NCI-H510A (cell line): ENCODE measurements at places on chromosomes 7 and 10.

GRCh38 chr7:91912494-91912893 is 28.2 kb upstream of the AKAP9 start:
- no peak for DNase-seq

GRCh38 chr10:14123139-14123538 is 207.6 kb downstream of the FRMD4A start:
- no peak for DNase-seq

- DNase-seq = no peak
Observed at GRCh38 chr7:102814025-102814471, 65.2 kb downstream of the FAM185A start.

DNA sequence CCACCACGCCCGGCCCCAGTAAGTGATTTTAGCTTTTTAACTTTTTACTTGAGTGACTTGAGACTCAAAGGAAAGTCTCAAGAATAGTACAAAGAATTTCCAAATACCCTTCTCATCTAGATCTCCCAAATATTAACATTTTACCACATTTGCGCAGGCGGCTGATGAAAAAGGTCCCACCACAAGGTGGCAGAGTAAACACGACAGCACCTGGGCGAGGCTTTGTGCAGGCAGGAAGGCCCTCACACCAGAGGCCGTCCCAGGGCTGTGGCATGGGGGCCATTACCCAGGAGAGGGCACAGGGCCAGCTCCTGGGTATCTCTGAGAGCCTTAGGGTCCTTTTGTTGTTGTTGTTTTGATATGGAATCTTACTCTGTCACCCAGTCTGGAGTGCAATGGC is 50.0 kb upstream of the WIPI2 start:
- DNase-seq = no peak

DNA sequence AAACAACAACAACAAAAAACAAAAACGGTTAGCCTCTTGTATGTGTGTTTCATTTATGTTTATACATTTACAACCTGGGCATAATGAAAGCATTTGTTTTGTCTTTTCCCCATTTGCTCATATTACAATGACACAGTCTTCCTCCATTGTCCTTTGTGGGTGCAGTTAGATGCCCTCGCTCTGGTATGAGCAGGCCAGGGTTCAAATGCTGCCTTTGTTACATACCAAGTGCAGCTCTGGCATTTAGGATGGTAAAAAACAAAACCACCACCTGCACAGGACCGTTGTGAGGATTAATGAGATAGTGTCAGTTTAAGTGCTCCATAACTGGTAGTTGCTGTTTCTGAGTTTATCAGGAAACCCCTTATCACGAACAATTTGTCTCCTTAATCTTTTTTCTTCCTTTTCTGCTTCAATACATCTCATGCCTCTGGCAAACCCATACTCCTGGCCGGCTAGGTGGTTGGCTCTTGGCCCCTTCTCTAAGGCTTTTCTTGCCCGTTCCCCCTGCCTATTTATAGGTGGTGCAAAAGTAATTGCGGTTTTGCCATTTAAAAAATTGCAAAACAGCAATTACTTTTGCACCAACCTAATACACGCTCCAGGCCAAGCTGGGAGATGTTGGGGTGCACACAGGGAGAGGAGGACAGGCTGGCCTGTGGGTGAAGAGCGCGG is 18.6 kb upstream of the TMEM225B start:
- DNase-seq = no peak

DNA sequence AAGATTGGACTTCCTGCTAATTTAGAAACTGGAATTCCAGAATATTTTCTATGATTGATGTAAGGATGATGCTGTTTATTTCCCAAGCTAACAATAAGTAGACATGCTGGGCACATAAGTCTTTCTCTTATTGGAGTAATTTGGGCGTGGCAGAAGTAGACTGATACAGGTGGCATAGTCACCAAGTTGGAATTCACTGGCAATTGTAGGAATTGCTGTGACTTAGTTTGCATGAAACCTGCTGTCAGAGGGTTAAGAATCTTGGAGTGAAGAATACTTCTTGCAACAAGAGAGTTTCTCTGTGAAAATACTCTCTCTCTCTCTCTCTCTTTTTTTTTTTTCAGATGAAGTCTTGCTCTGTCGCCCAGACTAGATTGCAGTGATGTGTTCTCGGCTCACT is 569.7 kb downstream of the REEP3 start:
- no peak for DNase-seq

GRCh38 chr10:103881416-103882284 is 26.3 kb upstream of the SH3PXD2A start:
- DNase-seq = peak; percentile 11

- no peak for DNase-seq
Observed at GRCh38 chr10:27743012-27743876, 2.4 kb downstream of the MKX start.

DNA sequence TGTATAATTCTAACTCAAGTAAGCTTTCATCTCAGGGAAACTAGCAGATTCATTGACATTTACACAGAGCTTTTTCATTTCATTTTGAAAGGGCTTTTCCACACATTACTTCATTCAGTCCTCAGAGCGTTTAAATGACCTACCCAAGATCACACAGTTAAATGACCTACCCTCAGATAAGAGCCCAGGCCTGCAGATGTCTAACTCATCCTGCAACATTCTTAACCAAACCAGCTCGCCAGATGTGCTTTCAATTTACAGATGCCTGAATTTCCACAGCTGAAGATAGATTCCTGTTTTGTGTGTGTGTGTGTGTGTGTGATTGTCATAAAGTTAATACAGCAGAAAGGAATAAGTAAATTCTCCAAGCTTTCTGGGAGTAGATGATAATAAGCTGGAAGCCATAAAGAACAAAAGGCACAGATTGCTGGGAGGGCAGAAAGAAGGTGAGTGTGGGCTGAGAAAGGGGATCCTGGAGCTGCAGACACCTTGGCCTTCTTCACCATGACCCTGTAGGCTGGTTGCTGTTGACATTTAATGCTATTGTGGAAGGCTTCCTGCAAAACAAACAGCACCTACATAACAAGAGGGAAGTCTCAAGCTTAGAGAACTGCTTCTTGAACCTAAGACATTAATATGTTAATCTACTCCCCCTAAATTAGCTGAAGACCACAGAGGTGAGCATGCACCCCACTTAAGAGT is 489.7 kb upstream of the CELF2 start:
- no peak for DNase-seq

GRCh38 chr7:105212212-105212611 is 176.5 kb downstream of the SRPK2 start:
- DNase-seq = no peak

GRCh38 chr7:104272767-104273384 is 55.5 kb upstream of the LHFPL3 start:
- no peak for DNase-seq

- DNase-seq = no peak
Observed at GRCh38 chr10:88983939-88984338, 6.7 kb upstream of the FAS start.

GRCh38 chr10:77575271-77576006 is 62.2 kb downstream of the KCNMA1 start:
- no peak for DNase-seq

DNA sequence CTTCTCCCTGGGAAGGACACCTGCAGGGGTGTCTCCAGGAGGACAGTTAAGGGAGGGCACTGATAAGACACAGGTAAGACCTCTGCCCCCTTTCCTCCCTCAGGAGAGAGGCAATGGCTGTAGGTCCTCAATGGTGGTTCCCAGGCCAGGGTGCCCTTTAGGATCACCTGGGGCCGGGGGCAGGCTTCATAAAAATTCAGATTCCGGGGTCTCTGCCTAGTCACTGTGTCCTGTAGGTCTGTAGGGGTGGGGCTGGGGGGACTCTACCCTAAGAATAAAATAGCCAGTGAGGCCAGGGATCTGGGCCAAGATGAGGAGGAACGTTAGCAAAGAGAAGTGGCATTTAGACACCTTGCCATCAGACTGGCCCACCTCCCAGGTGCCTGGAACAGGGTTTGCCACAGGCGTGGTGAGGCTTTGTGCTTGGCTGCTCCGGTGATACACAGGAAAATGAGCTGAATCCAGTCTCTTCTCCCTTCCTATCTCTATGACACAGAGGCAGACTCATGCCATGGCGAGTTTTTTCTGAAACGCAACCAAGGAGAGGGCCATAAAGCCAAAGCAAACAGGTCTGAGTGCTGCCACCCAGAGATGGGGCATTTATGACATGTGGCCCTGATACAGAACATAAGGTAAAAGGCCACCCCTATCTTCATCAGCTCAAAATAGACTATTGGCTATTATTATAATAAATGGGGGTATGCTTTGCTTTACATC is 52.6 kb downstream of the SH3PXD2A start:
- no peak for DNase-seq

DNA sequence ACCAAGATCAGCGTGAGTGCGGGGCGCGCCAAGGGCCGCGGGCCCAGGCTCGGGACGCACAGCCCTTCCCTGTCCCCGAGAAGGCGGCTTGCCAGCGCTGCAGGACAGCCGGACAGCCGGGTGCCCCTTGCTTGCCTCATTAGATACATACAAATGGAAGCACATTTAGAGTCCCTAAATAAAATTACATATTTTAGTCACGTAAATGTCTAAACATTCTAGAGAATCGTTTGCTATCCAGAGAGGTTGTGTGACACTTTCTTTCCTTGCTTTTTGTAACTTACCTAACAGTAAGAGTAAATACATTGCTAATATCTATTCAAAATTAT is 4.8 kb downstream of the VSTM2A start:
- no peak for DNase-seq

DNA sequence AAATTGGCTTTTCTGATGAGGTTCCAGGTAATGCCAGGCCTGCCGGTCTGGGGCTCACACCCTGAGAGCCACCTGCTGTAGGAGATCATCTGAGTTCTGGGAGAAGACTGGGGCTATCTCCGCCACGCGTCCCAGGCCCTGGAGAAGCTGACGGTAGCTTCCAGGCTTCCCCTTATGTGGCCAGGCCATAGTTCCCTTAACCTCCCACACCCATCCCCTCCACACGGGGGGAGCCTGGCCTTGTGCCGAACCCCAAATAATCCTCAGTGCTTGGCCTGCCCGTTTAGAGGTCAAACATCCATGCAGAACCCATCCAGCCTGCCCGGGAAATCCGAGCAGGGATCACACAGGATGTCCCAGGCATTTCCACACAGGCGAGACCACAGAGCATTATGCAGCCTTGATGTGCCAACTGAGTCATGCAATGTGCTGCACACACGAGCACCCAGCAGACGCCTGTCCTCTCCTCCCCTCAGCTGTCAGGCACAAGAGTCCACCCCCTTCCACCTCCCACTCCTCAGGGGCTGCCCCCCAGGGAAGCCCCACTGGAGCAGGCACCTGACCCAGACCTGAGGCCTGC is 176.2 kb downstream of the PRKAG2 start:
- DNase-seq = no peak

DNA sequence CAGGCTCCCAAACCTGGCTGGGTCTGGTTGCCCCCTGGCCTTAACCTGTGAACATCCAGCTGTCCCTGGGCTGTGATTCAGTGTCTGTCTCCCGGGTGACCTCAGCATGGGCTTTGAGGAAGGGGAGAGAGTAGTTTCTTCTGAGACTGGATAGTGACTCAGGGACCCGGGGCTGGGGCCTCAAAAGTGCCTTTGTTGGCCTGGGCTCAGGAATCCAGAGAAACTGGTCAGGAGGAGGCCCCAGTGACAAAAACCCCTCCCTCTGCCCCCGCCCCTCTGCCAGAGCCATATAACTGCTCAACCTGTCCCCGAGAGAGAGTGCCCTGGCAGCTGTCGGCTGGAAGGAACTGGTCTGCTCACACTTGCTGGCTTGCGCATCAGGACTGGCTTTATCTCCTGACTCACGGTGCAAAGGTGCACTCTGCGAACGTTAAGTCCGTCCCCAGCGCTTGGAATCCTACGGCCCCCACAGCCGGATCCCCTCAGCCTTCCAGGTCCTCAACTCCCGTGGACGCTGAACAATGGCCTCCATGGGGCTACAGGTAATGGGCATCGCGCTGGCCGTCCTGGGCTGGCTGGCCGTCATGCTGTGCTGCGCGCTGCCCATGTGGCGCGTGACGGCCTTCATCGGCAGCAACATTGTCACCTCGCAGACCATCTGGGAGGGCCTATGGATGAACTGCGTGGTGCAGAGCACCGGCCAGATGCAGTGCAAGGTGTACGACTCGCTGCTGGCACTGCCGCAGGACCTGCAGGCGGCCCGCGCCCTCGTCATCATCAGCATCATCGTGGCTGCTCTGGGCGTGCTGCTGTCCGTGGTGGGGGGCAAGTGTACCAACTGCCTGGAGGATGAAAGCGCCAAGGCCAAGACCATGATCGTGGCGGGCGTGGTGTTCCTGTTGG is at the start of gene CLDN4:
CLDN4 (plus strand) TSS at position 316 of the 903 bp plus-strand sequence; CDS start at position 522, 206 bp downstream.
- peak; percentile 86 for DNase-seq

DNA sequence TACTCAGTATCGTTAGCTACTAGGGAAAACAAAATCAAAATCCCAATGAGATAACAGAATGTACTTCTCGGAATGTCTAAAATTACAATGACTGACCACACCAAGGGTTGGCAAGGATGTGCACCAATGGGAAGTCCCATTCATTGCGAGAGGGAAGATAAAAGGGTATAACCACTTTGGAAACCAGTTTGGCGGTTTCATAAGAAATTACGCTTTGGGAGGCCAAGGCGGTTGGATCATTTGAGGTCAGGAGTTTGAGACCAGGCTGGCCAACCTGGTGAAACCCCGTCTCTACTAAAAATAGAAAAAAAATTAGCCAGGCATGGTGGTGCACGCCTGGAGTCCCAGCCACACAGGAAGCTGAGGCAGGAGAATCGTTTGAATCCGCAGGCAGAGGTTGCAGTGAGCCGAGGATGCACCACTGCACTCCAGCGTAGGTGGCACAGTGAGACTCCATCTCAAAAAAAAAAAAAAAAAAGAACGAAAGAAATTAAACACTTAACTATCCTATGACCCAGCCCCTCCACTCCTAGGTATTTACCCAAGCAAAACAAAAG is 7.6 kb downstream of the HACD1 start:
- no peak for DNase-seq

DNA sequence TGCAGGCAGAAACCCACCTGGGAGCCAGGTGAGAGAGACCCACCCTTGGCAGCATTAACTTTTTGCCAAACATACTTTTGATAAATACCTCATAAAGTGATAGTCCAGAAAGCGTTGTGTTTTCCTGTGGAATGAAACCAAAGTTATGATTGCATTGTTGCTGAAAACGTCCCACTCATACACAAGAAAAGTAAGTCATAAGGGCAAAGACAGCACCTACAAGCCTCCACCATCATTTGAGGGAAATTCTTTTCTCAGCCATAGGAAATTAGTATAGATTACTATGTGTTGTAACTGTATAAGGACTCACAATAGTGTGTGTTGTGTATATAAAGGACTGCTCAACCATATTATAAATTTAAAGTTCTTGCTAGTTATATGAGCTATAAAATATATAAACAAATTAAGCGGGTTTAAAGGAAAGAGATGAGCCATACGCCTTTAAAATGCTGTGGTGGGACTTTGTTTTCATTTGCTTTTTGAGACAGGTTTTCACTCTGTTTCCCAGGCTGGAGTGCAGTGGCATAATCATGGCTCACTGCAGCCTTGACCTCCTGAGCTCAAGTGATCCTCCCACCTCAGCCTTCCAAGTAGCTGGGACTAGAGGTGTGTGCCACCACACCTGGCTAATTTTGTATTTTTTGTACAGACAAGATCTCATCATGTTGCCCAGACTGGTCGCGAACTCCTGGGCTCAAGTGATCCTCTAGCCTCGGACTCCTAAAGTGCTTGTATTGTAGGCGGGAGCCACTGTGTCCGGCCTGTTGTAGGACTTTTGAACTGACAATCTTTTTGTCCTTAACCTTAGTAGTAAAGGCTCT is 160.8 kb downstream of the PKD1L1 start:
- DNase-seq = no peak
